ENCODE measurements at places on chromosomes 2 and 18.

DNA sequence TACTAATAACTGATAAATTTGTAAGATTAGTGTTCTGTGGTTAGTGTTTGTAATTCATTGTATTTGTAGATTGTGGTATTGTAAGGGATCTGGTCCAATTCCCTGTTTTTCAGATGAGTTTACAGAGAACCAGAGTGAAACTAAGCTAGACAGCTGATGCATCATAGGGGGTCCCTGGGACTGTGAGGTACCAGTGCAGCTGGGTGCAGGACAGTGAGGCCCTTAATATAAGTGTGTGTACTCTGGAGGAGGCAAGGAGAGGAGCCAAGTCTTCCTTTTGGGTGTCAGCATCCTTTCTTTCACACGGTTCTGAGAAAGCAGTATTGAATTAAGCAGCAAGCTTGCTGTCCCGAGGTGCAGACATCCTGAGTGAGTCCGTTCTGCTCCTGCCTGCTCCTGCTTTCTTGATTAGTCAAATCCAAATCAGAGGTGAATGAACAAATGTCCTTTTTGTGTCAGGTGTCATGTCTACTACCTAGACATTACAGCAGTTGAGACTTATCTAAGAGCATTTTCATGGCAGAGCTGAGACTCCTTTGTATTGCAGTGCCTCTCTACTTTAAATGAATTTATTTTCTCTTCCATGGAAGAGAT, 194.9 kb downstream of the MCFD2 start:
- DNase-seq: no peak

- DNase-seq: no peak
These were observed 140.8 kb upstream of the RBMS1 start for GRCh38 chr2:160634436-160634835.

GRCh38 chr18:2893676-2894075, 46.9 kb downstream of the EMILIN2 start:
- DNase-seq: no peak

DNA sequence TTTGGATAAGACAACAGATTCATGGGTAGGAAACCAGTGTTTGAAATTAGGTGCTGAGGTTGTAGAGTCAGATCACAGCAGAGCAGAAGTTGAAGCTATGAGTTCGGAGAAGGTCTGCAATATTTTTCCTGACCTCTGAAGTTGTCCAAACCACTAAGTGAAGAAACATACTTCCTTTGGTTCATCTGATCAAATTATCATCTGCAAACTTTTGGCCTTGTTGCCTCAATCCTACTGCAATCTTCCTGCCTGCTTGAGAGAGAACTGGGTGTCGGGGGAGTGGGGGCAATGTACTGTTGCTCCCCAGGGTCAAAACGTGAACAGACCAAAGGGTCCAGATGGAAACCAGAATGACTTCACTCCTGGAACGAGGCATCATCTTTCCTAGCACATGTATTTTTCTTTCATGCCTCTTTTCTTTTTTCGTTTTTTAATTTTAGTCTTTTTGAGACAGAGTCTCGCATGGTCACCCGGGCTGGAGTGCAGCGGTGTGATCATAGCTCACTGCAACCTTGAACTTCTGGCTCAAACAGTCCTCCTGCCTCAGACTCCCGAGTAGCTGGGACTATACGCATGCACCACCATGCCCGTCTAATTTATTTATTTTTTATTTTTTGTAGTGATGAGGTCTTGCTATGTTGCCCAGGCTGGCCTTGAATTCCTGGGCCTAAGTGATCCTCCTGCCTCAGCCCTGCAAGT, 42.7 kb downstream of the RAB31 start:
- no peak for DNase-seq

GRCh38 chr2:37464067-37464466, 119.6 kb downstream of the QPCT start:
- no peak for DNase-seq
